NCI-H2171 treated with DMSO at 0.1 percent for 48 hours (cell line): ENCODE measurements at places on chromosomes 2 and 18.
A peak's percentile ranks its signal among the peaks of the same experiment; 100 is the strongest.

- no peak for DNase-seq
Observed at GRCh38 chr18:27824841-27825681, 351.9 kb downstream of the CDH2 start.

- no peak for DNase-seq
Observed at GRCh38 chr2:240179186-240179815, 38.8 kb upstream of the OTOS start.

GRCh38 chr18:31572368-31572767 lies 19.3 kb upstream of the TTR start:
- DNase-seq, result no peak

DNA sequence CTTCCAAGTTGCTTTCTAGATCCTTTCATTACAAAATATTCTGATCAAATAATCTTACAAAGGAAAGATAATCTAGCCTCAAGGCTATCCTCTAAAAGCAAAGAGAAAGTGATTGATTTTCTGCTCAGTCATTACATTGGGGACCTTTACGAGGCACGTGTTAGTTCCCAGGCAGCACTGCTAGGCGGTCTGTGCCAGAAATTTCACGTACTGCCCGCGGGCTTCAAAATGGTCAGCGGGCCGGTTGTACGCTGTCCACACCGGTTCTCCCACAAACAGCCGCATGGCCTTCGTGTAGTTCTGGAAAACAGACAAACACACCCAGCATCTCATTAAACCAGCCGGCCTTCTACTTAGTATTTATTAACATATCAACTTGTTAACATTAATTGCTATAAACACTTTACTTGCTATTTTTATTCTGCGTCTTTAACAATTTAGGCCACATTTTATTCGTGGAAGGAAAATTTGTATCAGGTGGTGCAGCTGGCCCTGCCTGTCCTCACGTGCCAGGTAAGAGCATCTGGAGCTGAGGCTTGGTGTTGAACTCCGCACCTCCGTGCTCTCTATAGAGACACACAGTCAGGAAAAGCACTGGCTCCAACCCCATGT lies 20.4 kb downstream of the ADI1 start:
- DNase-seq, result no peak

DNA sequence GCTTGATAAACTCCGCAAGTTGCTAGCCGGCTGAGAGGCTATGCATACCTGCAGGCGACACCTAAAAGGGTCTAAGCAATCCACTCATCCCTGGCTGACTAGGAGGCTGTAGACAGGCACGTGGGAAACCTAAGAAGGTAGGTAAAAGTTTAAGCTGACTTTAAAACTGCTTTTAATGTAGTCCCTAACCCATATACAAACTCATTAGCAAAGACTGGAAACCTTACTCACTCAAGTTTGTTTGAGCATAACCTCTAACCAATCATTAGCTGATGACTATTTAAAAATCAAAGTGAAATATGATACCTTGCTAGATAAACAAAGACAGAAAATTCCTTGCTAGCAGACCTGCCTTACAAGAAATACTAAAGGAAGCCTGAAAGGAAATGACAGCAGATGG lies 106.4 kb downstream of the EXOC6B start:
- peak; percentile 54 for DNase-seq

DNA sequence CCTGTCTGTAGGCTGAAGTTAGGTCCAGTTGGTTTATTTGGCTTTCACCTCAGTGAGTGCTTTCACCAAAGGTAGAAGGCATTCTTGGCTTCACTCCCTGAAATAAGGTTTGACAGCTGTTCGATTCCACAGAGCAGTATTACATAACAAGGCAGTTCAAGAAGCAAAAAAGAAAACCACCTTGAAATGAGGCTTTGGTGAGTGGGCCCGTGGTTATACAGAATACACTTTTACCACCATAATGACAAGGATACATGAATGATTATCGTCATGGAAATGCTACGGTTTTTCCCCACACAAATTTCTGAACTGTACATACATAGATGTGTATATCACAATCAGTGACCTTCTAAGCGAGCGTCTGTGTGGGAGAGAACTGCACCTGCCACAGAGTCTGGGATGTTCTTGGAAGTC lies 80.0 kb upstream of the CHRNA1 start:
- DNase-seq, result peak; percentile 81

- no peak for DNase-seq
Observed at GRCh38 chr18:60732143-60732542, 359.6 kb upstream of the MC4R start.

- no peak for DNase-seq
Observed at GRCh38 chr2:118055512-118056164, 32.6 kb upstream of the INSIG2 start.

DNA sequence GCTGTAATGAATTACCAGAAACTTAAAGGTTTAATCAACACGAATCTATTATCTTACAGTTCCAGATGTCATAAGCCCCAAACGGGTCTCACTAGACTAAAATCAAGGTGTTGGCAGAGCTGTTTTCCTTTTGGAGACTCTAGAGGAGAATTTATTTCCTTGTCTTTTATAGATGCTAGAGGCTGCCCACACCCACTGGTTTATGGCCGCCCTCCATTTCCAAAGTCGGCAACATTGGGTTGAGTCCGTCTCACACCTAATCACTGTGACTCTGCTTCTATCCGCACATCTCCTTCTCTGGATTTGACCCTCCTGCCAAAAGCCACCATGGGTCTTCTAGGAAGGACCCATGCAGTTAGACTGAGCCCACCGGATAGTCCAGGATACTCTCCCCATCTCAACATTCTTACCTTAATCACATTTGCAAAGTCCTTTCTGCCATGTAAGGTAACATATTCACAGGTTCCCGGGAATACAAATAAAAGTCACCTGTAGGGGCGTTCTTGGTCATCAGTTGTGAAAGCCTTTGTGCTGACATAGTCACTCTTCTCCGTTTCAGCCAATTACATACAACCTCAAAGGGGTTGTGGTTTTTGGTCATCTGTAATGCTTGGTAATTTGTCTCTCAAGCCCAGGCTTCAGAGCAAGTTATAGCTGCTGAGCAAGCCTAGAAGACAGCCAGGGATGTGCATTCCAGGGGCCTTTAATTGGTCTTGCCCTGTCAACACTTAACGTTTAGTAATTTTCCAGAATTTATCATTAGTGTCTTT lies 179.4 kb downstream of the ANTXR1 start:
- no peak for DNase-seq

GRCh38 chr2:134386310-134386709 lies 132.4 kb downstream of the MGAT5 start:
- DNase-seq, result no peak

- no peak for DNase-seq
Observed at GRCh38 chr2:234911271-234911670, 40.5 kb upstream of the SH3BP4 start.

- no peak for DNase-seq
Observed at GRCh38 chr2:197809064-197809463, 4.7 kb downstream of the PLCL1 start.

DNA sequence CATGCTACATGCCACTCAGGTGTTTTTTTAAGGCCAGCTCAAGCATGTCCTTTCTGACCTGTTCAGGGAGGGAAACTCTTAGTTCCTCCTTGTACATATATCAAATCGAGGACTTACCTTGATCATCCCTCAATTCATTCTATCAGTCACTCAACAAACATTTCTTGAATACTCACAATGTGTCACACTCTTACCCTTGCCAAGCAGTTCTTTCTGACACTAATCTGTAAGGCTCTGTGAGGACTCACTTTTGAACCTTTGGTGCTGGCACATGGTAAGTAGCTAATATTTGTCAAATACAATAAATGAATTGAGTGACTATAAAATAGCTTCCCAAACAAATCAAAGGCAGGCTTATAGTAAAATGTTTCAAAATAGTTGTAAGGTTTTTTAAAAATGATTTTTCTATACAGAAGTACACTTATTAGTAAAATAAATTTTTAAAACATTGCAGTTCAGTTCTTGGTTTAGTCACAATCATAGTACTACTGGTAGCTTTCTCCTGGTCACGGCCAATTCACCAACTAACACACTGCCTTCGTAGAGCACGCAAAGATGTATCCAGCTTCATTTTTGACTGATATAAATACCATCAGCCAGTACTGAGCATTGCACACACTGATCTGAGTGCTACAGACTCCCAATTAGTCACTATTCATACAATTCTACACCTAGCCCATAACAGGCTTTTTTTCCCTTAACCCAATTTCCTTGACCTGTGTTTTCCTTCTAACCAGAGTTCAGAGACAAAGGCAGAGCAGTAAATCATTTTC lies 50.9 kb downstream of the ZEB2 start:
- no peak for DNase-seq

GRCh38 chr2:149727927-149728326 lies 140.4 kb upstream of the MMADHC start:
- DNase-seq, result no peak

DNA sequence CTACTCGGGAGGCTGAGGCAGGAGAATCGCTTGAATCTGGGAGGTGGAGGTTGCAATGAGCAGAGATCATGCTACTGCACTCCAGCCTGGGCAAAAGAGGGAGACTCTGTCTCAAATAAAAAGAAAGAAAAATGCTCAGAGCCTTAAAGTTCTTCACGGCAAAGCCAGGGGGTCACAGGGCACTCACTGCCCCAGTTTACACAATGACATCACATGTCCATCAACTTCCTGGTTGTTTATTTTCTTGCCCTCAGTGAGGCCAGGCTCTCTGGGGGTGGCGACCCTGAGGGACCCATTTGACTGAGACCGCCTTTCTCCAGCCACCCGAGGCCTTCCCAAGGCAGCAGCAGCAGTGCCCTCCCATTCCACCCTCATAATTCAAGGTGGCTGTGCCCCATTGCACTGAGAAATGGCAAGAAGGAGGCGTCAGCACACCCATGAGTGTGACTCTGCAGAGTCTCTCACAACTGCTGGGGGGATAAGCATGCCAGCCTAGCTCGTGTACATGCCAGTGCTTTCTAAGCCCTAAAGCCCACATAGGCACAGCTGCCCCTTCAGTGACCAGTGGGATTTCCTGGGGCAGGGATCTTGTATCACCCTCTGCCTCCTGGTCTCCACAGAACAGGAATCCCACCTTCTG lies 50.0 kb downstream of the SFXN5 start:
- no peak for DNase-seq

DNA sequence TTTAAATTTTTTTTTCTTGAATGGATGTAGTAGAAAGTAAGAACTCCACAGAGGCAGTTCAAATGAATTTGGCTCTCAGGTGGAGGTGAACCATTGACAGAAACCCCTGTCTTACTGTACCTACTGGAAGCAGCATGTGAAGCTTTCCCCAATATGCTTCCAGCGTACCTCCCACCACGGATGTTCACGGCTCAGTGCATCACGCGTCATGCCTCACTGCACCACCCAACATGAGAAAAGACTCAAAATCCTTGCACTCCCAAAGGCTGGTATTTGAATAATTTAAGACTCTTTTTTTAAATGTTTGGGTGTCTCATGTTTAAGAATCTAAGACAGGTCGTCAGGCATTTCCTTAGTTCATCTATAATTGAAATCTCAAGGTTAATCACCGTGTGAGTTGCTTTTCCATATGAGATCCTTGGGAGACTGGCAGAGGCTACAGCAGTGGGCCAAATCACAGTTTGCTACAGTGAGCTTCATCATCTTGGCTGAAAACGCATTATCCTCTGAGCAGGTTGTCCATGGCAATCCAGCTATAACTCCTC lies 846.4 kb downstream of the DCDC2C start:
- DNase-seq, result peak; percentile 48
